Right lung (tissue), 10 donors: ENCODE measurements at places on chromosomes 5 and 9.

DNA sequence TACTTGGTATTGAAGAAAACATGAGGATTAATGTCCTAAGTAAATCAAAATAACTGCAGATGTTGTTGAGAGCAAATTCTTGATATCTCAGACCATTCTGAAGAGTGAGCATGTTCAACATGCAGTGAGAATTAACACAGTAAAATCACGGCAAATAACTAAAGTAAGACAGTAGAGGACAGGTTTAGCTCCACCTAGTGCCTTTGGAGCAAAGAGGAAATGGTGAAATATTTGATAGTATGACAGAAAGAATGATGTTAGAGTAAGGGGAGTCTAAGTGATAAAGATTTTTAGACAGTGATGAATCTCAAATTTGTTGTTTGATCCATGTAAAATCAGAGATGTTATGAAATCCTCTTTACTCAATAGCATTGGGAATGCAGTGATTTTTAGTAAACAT is 424.2 kb downstream of the TMEM161B start:
- no peak for DNase-seq

DNA sequence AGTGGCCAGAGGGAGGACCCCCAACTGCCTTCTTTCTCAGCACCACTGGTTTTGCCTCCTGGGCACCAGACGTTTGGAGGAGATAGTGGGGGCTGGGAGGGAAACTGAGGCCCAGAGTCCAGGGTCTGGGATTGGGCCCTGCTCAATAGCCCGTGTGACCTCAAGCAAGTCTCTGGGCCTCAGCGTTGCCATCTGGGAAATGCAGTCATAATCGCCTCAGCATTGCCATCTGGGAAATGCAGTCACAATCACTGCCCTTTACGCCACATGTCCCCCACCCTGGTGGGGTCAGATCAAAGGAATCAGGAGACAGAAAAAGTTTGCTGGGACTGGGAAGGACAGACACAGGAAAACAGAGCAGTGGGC is 1.6 kb downstream of the SH2D3C start:
- DNase-seq: no peak

DNA sequence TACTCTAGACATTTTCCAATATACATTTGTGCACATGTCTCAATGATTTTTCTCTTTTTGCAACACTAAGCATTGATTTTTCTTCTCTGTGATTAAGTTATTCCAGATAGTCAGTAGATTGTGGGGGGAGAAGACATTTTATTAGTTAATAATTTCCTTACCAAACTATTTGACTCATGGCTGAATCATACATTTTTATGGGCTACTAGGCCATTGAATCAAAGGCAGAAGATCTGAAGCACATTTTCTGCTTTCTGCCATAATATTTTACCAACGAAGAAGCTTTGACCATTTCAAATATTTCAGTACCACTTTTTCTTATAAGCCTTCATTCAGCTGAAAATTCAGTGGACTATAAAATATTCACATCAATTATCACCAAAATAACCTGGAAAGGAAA is 175.6 kb downstream of the IRX2 start:
- DNase-seq: no peak

- DNase-seq: no peak
Measured at GRCh38 chr5:167949435-167949834, 342.0 kb upstream of the WWC1 start.

DNA sequence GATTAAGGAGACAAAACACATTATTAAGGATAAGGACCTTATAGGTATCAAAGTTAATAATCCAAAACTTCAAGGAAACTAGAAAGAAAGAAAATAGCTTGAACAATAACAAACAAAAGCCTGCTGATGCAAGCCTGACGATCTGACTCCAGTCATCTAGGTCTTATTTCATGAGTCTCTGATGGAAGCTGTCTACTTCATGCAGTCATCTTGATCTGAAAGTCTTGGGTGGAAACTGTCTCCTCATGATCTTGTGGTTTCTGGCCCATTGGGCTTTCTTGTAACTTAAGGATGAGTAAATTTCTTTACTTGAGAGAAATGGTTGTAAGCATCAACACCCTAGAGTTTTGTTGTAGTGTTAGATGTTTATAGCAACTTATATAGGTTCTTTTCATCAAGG is 20.6 kb upstream of the PSIP1 start:
- no peak for DNase-seq
